ENCODE measurements at places on chromosomes 4 and X.

DNA sequence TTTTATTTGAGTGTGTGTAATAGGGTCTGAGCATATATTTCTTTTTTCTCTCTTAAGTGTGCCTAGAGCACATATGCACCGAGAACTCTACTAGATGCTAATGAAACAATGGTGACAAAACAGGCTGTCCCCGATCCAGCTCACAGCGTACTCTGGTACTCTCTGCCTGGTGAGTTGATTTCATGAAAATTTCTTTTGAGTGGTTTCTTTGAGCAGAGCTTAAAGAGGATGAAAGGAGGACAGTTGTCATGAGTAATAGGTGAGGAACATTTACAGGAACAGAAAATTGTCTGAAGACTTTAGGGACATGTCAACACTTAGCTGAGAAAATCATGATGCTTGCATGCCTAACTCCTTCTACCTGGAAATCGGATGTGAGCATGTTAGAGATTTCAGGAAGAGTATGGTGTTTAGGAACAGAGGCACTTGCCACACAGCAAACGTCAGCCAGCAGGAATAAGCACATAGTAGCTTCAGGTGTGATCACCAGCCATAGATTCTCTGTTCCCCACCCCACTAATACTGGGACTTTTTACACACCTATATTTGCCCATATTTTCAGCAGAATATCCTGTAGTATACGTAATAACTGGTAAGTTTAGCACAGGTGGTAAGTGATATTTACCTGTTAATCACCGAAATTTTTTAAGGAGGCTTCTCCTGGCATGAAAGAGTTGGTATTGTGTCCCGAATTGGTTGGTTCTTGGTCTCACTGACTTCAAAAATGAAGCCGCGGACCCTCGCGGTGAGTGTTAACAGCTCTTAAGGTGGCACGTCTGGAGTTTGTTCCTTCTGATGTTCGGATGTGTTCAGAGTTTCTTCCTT lies 111.1 kb downstream of the ZNF330 start:
- no peak for DNase-seq

GRCh38 chr4:8857766-8858700 lies 13.6 kb downstream of the HMX1 start:
- no peak for DNase-seq

- no peak for DNase-seq
Measured at GRCh38 chrX:19566359-19567222, 51.3 kb upstream of the MAP3K15 start.

DNA sequence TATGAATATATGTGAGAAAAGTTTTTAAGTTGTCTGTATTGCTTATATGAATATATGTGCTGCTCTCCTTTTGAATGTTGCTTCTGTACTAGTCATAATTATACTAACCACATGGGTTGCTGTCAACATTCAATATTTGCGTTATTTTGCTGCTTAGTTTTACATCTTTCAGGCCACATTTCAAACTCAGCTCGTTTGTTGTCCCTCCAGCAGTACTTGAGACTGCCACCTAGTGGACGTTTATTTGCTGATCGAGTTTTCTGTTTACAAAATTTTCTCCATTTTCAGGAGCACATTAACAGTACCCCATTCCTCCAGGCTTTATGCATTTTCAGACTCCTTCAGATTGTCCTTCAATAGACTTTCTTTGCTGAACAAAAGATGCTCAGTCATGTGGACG lies 75.8 kb downstream of the NUDT11 start:
- DNase-seq, result no peak

GRCh38 chr4:144280688-144281087 lies 140.2 kb upstream of the GYPA start:
- DNase-seq, result no peak

DNA sequence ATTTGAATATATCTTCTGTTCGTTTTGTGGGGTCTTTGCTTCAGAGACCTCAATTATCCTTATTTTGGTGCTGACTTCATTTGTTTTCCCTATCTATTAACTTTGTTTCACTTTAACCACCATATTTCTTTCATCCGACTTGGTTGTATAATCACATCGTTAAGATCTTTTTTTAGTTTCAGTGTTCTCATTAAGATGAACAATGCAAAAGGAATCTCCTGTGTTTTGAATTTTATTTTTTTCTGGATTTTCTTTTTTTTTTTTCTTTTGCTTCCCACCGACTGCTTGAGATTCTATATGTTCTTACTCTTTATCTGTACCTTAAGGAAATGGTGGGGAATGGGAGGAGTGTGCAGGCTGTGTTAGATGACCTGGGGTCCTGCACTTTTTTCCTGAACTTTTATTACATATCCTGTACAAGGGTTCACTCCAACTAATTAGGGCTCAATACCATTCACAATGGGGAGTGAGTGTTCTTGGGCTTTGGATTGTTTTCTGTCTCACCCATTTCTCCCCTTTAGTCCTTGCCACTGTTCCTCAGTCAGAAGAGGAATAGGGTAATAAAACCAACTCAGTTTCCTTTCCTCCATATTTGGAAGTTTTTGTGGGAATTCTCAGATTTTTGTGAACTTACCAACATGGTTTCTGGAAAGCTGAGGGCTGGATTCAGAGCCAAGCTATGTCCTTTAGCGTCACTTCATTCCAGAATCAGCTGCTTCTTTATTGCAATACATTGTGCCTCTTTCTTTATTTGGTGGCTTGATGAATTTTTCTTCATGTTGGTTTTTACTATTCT lies 43.2 kb upstream of the BMPR1B start:
- DNase-seq, result no peak

All from CD4-positive, alpha-beta T cell (primary cell).